ENCODE measurements at places on chromosomes 2 and 18.

GRCh38 chr2:6685447-6685846 lies 180.3 kb downstream of the CMPK2 start:
- DNase-seq, result no peak

GRCh38 chr2:73163483-73164367 lies 38.6 kb upstream of the NOTO start:
- DNase-seq, result peak; percentile 31

DNA sequence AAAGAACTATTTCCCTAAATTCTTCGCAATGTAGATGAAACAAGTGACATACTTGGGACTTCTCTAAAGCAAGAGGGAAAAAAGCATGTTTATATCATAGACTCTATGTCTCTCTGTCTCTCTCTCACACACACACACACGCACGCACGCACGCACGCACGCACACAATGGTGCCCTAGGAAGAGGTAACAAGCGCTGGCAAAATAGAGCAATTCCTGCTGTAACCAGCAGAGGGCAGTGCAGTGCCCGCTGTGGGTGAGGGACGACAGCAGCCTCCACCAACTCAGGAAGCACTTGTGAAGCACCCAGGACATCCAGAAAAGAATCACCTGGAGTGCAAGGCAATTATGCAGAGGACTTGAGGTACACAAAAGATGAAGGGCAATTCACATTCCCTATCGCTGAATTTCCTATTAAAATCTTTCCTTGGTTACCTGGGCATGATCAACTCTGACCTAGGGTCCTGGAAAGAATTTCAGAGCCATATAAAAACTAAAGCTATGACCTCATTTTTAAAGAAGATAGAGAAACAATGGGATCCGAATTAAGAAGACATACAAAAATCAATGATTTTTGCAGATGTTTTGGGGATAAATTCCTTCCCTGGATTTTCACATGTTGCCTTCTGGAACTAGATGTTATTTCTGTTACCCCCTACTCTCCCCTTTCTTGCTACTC lies 166.4 kb downstream of the PDE11A start:
- peak; percentile 2 for DNase-seq

DNA sequence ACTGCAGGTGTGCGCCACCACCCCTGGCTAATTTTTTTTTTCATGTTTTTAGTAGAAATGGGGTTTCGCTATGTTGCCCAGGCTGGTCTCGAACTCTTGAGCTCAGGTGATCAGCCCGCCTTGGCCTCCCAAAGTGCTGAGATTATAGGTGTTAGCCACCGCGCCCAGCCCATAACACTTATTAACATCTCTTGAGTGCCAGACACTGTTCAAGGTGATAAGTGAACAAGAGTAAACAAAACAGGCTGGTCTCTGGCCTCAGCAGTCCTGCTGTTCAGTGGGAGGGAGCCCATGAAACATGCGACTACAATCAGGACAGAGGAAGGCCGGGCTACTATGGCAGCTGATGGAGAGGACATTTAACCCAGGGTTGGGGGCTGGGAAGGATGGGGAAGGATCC lies 42.3 kb downstream of the KCTD1 start:
- DNase-seq, result no peak

Measured in amygdala (tissue), 56 donors.